ENCODE measurements at places on chromosomes 12 and 14.
A peak's percentile ranks its signal among the peaks of the same experiment; 100 is the strongest.

DNA sequence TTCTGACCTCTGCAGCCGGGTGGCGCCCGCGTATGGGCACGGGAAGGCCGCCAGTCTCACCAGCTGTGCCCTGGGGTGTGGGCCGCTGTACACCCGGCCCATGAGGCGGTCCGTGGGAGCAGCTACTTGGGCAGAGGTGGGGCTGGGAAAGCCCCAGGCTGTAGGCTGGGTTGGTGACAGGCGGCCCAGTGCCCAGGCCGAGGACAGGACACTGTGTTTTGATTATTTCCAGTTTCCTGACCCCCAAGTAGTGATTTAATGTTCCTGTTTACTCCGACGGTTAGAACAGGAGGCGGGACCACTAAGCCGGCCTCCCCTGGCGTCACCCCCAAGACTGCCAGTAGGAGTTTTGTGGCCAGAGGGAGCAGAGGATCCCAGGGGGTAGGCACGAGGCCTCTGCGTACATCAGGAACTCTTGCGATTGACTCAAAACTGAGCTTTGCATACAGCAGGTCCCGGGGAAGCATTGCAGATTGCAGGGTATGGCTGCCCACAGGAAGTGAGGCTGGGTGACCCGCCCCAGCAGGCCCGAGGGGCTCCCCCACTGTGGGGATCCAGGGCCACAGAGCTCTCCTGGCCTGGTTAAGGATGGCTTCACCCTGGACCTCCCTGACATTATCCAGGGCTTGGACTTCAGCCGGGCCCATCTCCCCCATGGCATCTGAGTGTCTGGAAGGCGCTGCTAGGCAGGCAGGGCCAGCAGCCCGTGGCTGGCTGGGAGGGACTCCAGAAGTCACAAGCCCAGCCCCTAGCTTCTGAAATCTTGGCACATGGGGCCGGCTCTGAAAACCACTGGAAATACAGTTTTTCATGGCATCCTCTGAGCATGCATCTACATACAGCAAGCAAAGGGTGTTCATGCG is 42.5 kb upstream of the DIO3 start:
- DNase-seq = no peak

- DNase-seq = peak; percentile 91
Measured at GRCh38 chr12:56193025-56193578, 3.8 kb upstream of the SMARCC2 start.

GRCh38 chr14:97410667-97411620 is 613.8 kb downstream of the VRK1 start:
- DNase-seq = no peak

GRCh38 chr12:124834822-124835221 is 28.8 kb downstream of the SCARB1 start:
- no peak for DNase-seq

DNA sequence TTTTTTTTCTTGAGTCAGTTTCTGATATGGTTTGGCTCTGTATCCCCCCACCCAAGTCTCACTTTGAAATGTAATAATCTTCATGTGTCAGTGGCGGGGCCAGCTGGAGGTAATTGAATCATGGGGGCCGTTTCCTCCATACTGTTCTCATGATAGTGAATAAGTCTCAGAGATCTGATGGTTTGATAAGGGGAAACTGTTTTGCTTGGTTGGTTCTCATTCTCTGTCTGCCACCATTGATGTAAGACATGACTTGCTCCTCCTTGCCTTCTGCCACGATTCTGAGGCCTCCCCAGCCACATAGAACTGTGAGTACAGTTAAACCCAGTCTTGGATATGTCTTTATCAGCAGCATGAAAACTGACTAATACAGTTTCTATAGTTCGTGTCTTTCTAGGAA is 42.9 kb downstream of the WNK1 start:
- peak; percentile 41 for DNase-seq
